HT-29 (cell line): ENCODE measurements at places on chromosomes 11 and 22. TPM values are rescaled to one million over a fixed set of nuclear protein-coding genes. Genes with fewer than 3 reads are reported as not detected.
A peak's percentile ranks its signal among the peaks of the same experiment; 100 is the strongest.

Gene KRTAP5-7
- not detected in 2 replicates for total RNA-seq

Gene TMEM123
- 152 and 161 TPM in 2 replicates for total RNA-seq

Gene HIPK3
- total RNA-seq = 27.2 and 31.1 TPM in 2 replicates

Gene NRGN
- total RNA-seq = 9.9 and 12.4 TPM in 2 replicates

Gene LRRC56
- 8.1 and 10.0 TPM in 2 replicates for total RNA-seq

Gene CASP5
- not detected in 2 replicates for total RNA-seq

Gene C22orf42
- total RNA-seq = not detected in 2 replicates

Gene PI4KA
- 69.9 and 127 TPM in 2 replicates for total RNA-seq

Gene OR10A2
- not detected in 2 replicates for total RNA-seq

Gene LRRN4CL
- 0.50 TPM in 1 of 2 replicates, not detected in the other for total RNA-seq

DNA sequence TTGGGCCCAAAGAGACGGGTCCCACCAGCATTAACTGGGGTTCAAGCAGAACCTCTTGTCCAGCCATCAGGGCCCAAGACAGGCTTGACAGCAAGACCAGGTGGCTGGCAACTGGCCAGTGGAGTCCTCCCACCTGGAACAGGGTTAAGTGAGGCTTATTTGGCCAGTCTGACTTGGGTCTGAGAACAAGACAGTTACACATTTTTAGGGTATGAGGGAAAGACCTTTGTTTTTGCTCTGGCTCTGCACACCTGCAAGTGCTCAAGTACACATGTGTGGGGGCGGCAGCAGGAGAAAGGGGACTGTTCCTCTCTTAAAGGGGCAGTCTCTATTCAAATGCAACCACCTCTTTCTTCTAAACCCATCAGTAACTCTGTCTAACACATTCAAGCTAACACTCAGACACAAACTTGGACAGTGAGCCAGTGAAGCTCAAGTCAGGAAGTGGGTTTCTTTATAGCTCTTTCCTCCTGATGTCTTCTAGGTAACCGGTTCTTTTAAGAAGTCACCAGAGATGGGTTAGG is 116.2 kb downstream of the ETS1 start:
- DNase-seq = no peak

GRCh38 chr11:121886005-121886734 is 229.8 kb downstream of the BLID start:
- DNase-seq = no peak

DNA sequence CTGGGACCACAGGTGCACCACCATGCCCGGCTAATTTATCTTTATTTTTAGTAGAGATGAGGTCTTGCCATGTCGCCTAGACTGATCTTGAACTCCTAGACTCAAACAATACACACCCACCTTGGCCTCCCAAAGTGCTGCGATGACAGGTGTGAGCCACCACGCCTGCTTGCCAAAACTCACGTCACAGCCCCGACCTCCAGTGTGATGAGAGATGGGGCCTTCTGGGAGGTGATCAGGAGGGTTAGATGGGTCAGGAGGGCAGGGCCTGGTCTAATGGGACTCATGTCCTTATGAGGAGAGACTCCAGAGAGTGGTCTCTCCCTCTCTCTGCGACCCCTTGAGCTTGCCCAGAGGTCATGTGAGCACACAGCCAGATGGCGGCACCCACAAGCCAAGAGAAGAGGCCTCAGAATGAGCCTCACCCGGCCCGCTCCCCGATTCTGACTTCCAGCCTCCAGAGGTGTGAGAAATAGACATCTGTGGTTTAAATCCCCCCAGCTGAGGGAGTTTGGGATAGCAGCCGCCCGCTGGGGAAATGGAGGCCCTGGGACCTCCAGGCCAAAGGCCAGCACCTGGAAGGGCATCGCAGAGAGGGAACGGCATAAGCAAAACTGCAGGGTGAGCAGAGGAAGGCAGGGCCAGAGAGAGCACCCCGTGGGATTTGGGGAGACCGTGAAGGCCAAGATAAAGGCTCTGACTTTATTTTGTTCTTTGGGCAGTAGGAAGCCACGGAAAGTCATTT is 24.1 kb upstream of the GAL start:
- no peak for DNase-seq

- DNase-seq = no peak
These were observed 9.6 kb downstream of the SCARF2 start for GRCh38 chr22:20427945-20428417.

- no peak for DNase-seq
These were observed 35.9 kb downstream of the MMP27 start for GRCh38 chr11:102669664-102670063.

DNA sequence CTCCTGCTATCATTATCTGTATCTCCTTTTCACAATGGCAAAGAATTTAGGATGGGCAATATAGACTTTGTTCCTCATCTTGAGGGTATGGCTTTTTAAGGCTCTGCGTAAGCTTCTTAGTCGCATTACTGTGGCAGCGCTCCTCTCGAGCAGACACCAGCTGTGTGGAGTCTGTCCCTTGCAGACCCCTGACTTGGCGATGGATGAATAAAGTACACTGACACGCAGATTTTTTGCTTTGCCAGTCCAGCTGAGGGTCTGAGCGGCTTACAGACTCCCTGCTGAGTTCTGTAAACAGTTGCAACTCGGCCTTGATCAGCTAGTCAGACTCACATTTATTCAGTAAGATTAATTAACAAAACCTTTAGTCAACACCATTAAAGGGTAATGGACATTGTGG is 390.0 kb upstream of the CNTN5 start:
- no peak for DNase-seq

DNA sequence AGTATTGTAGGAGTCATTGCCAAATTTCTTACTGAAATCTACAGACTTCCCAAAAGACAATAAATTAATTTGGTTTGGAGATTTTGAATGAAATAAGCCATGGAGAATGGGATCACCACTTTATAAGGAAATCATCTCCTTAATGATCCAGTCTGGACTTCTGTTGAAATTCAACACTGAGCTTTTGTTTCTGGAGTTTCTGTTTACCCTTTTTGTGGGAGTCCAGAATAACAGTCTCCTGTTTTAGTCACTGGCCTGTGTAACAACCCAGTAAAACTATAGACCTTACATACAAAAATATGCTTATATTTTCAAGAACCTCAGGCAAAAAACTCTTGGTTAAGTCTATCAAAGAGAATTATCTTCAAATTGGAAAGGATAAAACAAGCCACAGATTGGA is 321.7 kb upstream of the PLET1 start:
- DNase-seq = no peak

- DNase-seq = no peak
These were observed 99.3 kb upstream of the SESN3 start for GRCh38 chr11:95330302-95330701.

DNA sequence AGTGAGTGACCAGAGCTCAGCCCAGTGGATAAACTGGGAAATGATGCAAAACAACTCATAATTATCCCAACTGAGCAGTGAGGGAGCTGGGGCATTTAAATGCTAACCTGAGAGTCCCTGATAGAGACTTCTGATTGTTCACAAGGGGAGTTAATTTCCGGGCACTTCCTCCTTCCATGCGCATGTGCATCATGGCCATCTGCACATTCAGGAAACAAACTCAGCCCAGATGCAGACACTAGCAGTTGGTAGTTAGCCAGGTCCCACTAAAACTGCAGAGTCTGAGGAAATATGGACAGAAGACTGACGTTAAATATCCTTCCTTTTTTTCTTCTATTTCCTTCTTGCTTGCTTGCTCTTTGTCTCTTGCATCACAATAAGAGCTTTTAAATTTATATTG is 852.1 kb upstream of the LRRC4C start:
- no peak for DNase-seq

GRCh38 chr11:78798663-78799062 is 224.0 kb upstream of the NARS2 start:
- DNase-seq = peak; percentile 71

DNA sequence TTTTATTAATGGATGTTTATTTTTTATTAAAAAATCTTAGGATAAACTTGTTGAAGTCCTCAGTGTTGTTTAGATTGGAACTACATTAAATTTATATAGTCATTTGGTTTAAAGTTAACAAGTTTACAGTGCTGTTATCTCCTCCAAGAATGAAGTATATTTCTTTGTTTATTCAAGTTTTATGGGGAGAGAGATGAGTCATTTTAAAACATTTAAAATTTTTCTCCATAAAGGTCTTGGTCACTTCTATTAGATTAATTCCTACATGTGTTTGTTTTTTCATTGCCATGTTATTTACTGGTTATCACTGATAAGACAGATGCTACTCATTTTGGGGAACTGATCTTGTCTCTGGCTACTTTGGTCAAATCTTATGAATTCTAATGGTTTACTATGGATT is 429.6 kb downstream of the METTL15 start:
- peak; percentile 39 for DNase-seq

DNA sequence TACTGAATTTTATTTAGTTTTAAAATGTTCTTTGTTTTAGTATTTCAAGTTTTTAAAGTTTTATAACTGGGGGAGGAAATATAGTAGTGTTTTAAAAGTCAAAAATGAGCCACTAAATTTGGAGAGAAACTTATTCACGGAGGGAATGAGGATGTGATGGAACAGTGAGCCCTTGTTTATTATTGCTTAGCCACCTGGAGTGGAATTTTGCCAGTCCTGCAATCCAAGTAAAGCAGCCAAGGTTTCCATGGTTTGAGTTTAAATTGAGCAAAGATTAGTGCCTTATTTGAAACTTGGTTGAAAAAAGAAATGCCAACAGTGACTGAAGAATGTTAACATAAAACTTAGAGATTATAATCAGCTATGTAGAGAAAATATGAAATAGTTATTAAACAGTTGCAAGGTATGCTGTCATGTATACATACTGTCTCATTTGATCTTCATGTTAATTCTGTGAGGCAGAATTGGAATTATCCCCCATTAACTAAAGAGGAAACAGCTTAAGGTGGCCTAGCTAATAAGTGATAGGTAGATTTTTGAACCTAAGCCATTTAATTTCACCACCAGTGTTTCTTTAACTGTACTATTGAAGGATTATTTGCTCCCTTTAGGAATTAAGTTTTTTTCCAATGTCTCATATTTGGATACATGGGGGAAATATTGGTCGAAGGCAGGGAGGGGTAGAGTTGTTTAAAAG is 36.4 kb downstream of the SWAP70 start:
- no peak for DNase-seq

- DNase-seq = no peak
These were observed 7.3 kb upstream of the GRK3 start for GRCh38 chr22:25557218-25557617.

DNA sequence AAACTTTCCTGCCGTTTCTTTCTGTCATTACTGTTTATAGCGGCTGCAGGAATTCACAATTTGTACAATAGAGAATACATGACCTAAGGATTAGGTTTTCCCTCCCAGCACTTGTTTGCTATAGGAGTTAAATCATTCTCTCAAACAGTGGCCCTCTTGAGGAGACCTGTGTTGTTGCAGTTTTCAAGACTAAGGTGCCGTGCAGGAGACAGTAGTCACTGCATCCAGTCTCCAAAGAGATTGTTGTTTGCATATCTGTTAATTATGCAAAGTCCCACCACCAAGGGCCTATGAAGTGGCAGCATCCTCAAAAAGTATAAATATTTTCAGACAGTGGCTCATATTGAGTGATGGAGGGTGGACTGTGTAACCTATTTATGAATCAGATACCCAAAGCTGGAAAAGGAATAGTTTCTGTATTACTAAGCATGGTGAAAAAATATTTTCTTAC is 2.3 kb downstream of the PRSS23 start:
- peak; percentile 84 for DNase-seq

GRCh38 chr11:19766206-19766605 is 53.6 kb downstream of the NAV2 start:
- DNase-seq = no peak

DNA sequence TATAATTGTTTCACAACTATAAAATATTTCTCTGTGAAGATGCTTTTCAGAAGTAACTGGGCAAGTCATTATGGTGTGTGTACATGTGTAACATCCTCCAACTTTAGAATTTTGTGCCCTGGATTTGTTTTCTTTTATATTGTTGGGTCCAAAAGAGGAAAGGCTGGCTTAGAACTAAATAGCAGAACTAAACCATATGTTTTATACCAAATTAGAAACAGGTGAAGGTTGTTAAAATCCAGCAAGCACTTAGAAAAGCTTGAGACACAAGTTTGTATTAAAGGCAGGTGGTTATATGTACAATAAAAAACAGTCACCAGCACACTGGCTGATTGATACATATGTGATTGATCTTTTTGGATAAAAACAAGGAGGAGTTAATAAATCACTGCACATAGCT is 158.5 kb downstream of the WNT11 start:
- no peak for DNase-seq

GRCh38 chr11:47289856-47290255 is 19.9 kb downstream of the MADD start:
- no peak for DNase-seq

DNA sequence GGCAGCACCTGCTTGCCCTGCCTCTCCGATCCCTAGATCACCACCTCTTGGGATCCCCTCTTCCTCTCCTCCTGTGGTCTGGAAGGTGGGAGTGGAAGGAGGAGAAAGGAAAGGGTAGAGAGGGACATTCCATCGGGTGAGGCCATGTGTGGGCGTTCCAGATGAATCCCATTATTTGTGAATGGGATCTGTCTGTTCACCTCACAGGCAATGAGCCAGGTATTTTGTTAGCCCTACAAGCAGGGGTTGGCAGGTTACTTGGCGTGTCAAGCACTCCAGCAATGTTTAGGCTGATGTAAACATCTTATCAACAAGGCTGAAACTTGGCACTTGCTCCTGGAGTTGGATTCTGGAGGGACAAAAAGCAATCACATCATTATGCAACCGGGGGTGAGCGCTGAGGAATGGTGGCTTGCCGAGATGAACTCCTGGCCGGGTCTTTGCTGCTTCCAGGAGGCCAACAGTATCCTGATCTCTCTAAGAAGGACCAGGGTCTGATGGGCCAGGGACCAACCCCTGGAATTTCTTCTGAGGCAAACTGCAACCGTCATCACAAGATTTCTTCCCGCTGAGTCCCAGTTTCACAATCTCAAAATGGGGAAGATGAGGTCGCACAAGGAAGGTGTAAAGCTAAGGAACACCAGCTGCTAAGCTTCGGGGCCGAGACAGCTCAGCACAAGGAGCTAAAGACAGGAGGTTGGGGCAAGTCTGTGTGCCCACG is 7.8 kb downstream of the ADAMTS8 start:
- no peak for DNase-seq

- DNase-seq = no peak
These were observed 196.4 kb upstream of the TENM4 start for GRCh38 chr11:79637219-79637618.

DNA sequence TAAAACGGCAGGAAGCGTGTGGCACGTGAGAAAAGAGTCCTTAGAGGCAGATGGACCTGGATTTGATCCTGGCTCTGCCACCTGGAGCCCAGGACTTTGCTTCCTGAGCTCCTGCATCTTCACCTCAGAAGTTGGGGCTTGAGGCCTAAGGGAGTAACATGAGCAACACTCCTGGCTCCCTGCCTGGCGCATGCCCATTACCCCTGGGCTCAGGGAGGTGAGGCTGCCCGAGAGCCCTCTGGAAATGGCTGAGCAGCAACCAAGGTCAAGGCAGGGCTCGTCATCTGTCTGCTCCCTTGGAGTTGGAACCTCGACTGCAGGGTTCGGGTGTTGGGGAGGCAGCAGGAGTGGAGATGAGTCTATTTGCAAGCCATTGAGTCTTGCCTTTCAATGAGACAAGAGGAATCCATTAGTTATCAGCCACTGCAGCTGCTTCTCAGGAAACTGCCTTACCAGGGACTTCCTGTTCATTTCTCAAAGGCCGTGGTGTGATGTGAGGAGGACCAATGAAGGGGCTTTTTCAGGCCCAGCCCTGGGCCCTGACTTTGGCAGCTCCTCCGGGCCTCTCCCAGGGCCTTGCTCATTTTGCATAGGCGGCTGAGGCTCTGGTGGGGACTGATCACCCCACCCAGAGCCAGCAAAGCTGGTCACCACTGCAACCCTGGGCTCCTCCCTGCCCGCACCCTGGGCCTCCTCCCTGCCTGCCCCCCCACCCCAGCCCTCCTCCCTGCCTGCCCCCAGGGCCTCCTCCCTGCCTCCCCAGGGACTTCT is 6.4 kb downstream of the FADS2 start:
- DNase-seq = no peak

GRCh38 chr11:19419021-19419750 is 178.4 kb upstream of the E2F8 start:
- no peak for DNase-seq
